ENCODE measurements at places on chromosomes 6 and 20.

DNA sequence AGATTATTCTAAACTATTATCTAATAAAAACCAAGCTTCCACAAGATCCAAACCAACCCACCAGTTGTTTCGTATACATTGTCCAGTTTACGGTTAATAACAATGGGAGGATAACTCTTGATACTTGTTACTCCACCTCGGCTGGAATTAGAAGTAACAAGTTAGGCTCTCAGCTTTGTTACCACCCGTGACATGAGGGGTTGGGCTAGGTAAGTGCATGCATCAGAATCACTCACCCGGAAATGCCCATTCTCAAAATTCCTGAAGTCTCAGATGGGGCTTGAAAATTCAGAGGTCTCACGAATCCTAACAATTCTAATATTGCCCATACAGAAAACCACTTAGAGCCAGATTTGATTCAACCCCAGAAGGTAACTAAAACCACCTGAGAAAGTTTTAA is 27.0 kb upstream of the SERPINB1 start:
- no peak for DNase-seq

- DNase-seq = peak; percentile 34
Observed at GRCh38 chr20:50477239-50477872, 32.8 kb upstream of the PTPN1 start.

GRCh38 chr6:118784641-118785164 is 109.2 kb upstream of the ASF1A start:
- DNase-seq = no peak

GRCh38 chr20:62306414-62307187 is 3.8 kb downstream of the ADRM1 start:
- no peak for DNase-seq

- no peak for DNase-seq
Observed at GRCh38 chr20:63850689-63851547, 10.4 kb upstream of the ABHD16B start.

- DNase-seq = peak; percentile 97
Observed at GRCh38 chr20:32681175-32682084, 7.7 kb upstream of the C20orf203 start.

DNA sequence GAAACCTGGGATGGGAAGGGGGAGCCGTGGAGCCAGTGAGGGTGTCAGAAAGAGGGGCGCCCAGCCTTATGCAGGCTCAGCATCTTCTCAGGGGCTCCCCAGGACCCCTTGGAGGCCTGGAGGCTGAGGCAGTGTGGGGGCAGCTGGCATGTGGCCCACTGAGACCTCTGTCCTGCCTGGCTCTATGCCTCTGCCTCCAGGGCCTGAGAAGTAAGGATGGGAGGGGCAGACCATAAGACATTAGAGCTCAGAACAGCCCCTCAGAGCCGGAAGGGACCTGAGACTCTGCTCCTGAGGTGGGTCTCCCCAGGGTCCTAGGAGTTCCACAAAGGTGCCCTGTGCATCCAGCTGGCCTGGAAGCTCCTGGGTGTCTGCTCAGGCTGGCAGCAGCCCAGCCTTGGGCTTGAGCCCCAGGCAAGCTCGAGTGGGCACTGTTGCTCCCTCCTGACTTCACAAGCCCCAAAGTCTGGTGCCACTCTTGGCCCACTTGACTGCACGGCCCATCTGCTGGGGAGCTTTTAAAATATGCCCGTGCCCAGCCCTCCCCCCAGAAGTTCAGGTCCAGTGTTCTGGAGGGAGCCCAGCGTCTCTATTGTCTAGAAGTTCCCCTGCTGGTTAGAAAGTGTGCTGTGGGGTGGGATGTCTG is 126.8 kb downstream of the GRM4 start:
- no peak for DNase-seq

DNA sequence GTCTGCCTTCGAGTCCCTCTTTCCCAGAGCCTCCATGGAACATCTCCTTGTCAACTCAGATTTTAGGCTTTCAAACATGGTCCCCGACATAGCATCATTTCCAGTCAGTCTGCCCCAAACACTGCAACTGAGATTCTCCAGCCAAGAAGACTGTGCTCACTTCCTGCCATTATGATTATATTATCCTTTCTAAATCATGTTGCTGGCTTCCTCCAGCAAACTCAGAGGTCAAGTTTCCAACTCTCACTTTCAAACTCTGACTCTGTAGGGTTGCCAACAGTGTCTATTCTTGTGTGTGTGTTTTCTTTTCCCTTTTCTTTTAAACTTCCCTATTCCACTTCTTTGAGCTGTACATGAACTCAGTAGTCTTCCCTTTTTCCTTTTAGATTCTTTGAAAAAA is 61.2 kb upstream of the TRAF3IP2 start:
- DNase-seq = no peak

DNA sequence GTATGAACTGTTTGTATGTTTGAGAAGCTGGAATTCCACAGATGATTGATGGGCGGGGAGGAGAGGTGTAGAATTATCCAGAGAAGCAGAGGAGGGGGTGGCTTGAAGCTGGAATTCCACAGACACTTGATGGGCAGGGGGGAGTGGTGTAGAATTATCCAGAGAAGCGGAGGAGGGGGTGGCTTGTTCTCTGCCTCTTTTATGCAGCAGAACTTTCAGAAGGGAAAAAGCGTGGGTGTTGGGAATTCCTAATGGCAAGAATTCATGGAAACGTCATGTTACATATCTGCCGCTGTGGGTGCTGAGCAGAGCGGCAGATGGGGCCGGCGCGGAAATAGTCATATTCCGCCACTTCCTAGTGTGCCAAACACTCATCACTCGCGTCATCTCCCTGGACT is 167.9 kb upstream of the KCNG1 start:
- no peak for DNase-seq

DNA sequence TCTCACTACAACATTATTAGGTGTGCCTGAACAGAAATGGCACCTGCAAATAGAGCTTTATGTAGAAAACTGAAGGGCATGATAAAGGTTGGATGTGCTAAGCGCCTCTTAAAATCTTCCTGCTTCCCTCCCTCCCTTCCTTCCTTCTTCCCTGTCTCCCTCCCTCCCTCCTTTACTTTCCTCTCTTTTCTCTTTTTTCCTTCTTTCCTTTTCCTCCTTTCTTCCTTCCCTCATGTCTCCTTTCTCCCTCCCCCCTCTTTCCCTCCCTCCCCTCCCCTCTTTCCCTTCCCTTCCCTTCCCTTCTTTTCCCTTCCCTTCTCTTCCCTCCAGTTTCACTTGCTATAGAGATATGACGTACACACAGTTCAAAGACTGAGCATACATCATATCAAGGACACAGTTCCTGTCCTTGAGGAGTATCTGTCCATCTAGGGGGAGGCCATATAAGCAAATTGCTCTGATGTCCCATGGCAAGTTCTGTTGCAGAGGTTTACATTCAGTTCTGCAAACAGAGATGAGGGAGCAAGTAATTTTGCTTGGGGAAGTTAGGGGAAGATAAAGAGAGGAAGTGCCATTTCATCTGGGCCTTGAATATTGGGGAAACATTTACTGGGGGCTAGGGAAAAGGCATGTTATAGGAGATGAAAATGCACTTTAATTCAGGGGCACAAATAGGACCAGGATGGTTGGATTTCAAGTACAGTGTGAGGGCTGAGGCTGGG is 79.0 kb upstream of the EEF1E1 start:
- no peak for DNase-seq

GRCh38 chr6:15501826-15502445 is 160.9 kb downstream of the DTNBP1 start:
- no peak for DNase-seq

GRCh38 chr6:797479-798077 is 104.6 kb upstream of the EXOC2 start:
- peak; percentile 72 for DNase-seq

- peak; percentile 55 for DNase-seq
Observed at GRCh38 chr6:35490821-35491557, 5.9 kb downstream of the TEAD3 start.

- DNase-seq = no peak
Observed at GRCh38 chr6:10550764-10551163, 29.6 kb downstream of the GCNT2 start.

- DNase-seq = peak; percentile 55
Observed at GRCh38 chr6:133837801-133838349, 51.0 kb upstream of the TCF21 start.

DNA sequence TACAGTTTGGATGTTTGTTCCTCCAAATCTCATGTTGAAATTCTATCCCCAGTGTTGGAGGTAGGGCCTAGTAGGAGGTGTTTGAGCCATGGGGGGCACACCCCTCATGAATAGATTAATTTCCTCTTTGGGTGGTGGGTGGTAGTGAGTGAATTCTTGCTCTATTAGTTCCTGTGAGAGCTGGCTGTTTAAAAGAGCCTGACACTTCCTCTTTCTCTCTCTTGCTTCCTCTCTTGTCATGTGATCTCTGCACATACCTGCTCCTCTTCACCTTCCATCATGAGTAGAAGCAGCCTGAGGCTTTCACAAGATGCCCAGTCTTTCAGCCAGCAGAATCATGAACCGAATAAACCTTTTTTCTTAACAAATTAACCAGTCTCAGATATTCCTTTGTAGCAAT is 340.2 kb upstream of the CHD6 start:
- no peak for DNase-seq

DNA sequence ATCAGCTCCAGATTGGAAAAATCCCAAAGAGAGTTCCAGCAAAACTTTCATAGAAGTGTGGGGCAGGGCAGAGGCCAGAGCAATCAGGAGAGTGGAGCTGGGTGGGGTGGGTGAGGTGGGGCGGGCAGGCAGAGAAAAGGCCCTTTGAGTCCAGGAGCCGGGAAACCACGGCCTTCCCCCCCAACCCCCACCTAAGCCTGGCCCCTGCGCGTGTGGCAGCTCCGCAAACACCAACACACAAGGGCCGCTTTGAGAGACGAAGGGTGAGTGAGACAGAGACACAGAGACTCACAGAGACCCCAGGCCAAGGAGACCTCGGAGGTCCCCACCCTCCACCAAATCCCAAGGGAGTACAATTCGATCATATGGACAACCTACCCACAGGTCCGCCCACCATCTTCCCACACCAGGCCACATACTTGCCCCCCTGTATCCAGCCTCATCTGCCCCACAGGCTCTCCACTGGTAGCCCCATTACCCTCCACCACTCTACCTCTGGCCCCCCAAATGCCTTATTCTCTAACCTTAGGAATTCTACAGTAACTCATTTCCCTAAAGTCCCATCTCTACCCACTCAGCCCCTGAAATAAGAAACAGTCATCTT is 1.7 kb downstream of the COL11A2 start:
- DNase-seq = no peak

DNA sequence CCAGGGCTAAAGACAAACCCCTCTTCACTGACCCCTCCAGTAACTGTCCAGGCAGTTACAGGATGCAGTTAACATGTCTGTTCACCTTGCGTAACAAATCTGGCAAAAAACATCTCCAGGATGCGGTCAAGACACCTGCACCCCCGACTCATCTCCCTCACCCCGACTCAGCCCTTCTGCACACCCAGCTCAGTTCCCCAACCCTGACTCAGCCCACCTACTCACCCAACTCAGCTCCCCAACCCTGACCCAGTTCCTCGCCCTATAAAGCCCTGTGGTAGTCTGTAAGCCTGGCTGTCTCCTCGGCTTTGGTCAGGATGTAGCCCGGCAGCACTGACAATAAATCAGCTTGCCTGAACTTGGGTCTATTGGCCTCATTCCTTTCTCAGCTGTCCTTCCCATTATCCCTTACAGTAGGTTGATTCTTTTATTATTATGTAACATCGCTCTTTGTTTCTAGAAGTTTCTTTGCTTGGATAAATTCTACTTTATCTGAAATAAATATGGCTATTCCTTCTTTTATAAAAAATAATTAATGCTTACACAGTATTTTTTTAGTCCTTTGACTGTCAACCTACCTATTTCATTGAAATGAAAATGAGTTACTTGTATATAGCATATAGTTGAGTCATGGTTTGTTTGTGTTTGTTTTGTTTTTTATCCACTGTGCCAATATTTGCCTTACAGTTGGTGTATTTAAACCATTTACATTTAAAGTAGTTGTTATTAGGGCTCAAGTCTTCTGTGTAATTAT is 12.9 kb upstream of the ADTRP start:
- DNase-seq = no peak

DNA sequence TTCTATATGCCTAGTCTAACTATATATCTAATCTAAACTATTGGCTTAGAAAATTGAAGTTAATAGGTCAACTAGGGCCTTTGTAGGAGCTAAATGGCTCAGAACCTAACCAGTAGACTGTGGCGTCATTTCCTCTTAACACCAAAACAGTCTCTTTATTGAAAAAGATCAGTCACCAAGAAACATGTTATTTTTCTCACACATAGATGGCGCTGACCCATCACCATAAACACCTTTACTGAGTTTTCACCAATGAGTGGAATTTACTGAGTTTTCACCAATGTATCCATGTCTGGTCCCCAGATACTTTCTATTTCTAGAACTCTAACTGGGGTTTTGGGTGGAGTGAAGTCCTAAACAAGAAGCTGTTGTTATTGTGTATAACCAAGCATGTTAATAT is 636.0 kb downstream of the BCKDHB start:
- DNase-seq = peak; percentile 40

- DNase-seq = no peak
Observed at GRCh38 chr6:51578994-51579393, 508.4 kb downstream of the PKHD1 start.

DNA sequence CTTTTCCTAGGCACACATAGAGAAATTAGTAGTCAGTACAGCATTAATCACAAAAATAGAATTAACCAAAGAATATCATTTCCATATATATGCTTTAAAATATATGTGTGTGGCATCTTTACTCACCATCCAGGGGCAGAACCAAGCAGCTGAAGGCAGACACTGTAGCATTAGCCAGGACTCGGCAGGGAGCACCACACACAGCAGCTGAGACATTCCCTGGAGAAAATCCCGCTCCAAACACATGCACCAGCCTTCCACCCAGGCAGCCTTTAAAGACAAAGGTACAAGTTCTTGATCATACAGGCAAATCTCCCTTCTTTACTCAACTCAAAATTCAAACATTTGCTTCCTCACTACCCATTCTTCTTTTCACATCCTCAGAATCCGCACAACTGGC is 64.7 kb downstream of the PKHD1 start:
- no peak for DNase-seq

- no peak for DNase-seq
Observed at GRCh38 chr6:130629640-130630039, 197.6 kb upstream of the SMLR1 start.

DNA sequence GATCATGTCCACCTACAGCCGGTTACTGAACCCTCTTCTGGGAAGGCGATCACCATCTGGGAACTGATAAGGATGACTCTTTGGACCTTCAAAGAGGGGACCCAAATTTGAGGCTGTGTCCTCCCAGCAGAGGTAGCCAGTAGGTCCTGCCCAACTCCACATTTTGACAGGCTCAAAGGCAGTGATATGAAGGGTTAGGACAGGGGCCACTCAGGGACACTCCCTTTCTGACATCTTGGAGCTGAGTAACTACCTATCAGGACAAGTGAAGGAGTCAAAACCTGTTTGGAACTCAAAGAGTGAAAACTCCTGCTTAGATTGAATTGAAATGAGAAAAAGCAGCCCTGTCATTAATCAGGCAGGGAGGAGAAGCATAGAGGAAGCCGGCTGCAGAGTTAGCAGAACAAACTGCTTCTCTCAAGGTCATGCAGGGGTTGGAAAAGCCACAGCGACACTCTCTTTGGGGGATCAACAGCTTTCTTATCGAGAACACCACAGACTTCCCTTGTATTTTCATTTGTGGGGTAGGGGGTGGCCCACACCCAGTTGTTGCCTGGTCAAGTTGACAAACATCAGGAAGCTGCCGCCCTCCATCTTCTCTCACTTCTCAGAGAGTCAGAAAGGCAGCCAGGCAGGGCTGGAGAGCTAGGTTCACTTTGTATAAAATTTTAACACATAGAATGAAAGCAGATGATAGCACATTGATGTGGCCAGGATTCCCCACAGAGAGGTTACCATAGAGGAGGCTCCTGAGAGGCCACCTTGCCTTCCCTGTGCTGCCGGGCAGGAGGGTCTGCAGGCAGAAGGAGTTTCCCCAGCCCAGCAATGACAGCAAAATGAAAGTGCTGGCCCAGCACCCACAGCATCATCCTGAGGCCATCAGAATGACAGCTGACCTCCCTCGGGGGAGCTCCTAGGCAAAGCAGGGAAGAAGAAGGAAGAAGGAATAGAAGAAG is 47.6 kb downstream of the AGPAT4 start:
- DNase-seq = no peak
